ENCODE measurements at places on chromosomes 12 and 14.

- DNase-seq = no peak
Observed at GRCh38 chr14:90443161-90444076, 46.6 kb downstream of the CALM1 start.

DNA sequence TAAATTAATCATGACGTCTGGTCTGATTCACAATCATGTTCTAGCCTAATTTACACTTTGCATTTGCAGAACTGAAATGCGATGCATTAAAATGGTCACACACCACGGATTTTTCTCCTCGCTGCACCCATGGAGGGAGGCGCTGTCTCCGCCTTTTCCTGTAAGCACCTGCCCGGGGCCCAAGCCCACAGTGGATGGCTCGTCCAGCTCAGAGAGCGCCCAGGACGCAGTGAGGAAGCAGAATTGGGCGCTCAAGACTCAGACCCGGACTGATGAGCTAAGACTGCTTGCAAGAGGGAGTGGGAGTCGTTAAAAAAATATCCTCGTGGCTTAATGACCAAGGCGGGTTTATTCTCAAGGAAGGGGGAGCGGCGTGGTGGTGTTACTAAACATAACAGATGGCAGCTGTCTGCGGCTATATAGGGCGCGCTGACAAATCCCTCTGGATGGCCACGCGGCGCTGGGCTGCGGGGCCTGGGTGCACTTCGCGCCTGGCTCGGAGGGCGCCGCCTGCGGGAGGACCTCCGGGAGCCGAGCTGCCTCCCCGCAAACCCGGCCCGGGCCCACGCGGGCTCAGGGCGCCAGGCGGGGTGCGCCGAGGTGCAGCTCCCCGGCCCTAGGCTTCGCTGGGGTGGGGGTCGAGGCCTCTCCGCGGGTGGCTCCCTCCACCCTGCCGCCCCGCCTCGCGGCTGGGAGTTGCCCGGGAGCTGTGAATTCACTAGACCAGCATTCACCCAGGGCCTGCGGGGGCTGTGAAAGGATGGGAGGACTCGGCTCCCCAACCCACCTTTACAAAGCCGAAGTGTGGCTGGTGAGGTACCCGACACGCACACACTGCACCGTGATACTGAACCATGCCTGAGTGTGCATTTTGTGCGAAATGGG lies 78.7 kb downstream of the PPM1A start:
- no peak for DNase-seq

GRCh38 chr14:20477211-20477876 lies 8.1 kb downstream of the PNP start:
- DNase-seq = no peak

- DNase-seq = no peak
Observed at GRCh38 chr12:121297435-121297991, 1.0 kb upstream of the CAMKK2 start.

DNA sequence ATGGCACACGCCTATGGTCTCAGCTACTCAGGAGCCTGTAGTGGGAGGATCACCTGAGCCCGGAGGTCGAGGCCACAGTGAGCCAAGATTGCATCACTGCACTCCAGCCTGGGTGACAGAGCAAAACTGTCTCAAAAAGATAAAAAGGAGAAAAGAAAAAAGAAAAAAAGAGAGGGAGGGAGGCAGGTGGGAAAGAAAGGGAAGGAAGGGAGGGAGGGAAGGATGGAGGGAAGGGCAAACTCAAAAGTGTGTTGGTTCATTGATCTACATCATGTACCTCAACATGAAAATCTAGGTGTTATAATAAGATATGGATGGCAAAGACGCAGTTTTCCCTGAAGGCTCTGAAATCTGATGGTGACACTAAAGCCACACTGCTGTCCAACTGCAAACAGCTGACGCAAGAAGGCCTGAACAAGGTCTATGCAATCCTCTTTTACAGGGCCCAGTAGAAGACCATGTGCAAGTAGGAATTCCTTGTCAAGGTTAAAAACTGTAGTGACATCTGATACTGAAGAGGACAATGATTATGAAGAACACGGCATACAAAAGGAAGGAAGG lies 143.6 kb downstream of the ITPR2 start:
- no peak for DNase-seq

GRCh38 chr12:64560396-64561301 lies 49.6 kb upstream of the RASSF3 start:
- DNase-seq = no peak

- no peak for DNase-seq
Observed at GRCh38 chr14:90695997-90696660, 120.1 kb downstream of the TTC7B start.

DNA sequence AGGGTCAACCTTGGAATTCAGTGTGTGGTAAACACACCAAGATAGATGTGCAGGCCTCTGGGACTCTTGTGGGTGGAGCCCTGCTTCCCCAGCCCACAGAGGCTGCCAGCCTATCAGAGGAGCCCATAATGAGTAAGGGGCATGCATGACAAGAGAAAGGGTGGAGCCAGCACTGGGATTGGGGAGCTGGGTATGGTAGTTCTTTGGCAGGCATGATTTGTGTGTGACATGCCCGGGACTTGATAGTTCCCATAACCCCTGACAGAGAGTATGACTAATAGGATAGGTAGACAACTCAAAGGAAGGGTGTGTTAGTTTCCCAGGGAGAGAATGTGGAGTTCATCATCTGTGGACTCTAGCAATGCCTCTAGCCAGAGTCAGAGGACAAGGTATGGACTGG lies 143.0 kb downstream of the EMP1 start:
- DNase-seq = no peak

- no peak for DNase-seq
Observed at GRCh38 chr12:53196486-53196885, 10.6 kb downstream of the ITGB7 start.

DNA sequence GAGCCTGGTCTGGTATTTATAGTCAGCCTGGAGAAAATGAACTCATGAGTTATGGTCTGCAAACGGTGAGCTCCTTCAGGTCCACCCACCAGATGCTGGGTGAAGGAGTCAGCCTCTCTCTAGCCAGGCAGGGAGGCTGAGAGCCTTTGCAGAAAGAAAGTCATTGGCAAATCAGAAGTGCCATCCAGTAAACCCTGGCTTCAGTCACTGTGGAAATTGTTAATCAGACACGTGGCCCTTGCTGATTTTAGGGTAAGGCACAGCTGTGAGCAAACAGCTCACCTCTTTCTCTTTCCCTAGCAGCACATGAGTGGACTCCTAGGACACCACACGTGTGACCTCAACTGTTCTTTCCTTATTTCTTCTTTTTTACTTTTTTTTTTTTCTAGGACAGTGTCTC lies 44.9 kb downstream of the CHST11 start:
- no peak for DNase-seq

GRCh38 chr14:51335961-51336723 lies 96.1 kb downstream of the TMX1 start:
- no peak for DNase-seq

DNA sequence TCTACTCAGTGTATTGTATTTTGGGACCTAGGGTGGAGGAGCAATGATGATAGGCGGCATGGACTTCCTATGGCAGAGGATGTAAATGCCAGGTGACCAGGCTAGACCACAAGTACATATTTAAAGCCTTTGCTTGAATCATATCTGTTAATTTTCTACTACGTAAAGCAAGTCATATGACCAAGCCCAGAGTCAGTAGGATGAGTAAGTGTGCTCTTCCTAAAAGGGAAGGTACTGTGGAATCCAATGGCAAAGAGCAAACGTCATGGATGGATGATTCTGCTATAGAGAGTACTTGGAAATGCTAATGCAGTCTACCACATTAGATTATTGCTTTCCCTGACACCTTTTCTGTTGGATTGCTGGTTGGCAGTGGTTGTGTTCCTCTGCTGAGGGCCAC lies 16.8 kb downstream of the GPATCH2L start:
- DNase-seq = no peak

DNA sequence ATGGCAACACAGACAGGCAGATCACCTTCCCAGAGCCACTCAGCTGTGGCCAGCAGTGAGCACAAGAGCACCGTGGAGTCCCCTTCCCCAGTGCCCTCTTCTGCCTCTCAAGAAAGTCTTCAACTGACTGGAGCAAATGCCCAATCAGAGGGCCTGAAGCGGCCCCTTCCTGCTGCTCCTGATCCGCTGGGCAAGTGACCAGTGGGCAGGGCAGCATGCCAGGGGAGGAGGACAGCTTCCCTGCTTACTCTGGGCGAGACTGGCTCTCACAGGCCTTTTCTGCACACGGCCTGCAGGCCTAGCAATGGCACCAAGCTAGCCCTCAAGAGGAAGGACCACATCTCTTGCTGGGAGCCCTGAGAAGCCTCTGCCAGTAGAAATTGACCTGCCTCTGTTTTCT lies 890 bp downstream of the KRT71 start:
- DNase-seq = no peak

- no peak for DNase-seq
Observed at GRCh38 chr12:32841061-32841460, 55.5 kb downstream of the PKP2 start.

GRCh38 chr12:98355322-98355721 lies 160.1 kb upstream of the TMPO start:
- no peak for DNase-seq

- no peak for DNase-seq
Observed at GRCh38 chr12:85279449-85280164, 413 bp upstream of the ALX1 start.

DNA sequence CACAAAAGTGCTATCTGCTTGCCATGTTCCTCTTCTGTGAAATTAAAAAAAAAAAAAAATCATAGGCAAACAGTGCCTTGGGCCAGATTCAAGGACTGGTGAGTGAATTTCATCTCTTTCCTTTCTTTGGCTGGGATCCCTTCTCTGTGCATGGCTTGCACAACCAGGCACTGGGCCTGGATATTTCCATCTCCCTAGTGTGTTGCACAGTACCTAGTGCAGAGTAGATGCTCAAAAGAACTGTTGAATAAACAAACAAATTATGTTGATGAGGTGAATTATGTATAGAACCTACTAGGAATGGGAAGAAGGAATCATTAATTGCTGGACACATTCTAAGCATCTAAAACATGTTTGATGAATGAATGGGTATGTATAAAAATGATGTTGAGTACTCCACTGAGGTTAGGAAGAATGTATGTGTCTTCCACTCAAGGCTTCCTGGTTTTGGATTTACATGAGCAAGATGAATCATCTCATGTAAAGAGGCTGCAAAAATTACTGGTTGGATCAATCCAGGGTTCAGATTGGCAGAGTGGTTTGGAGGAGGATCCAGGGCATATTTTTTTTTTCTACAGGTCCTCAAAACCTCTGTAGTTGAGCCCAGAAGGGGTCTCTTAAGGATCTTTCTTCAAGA lies 93.2 kb downstream of the EMP1 start:
- no peak for DNase-seq
